Dermis lymphatic vessel endothelial cell (primary cell): ENCODE measurements at places on chromosomes 5 and 9. TPM values are rescaled to one million over a fixed set of nuclear protein-coding genes. Genes with fewer than 3 reads are reported as not detected.

The CYSRT1 gene
- 0.22 and 0.26 TPM in 2 replicates for total RNA-seq

The NPR3 gene
- 0.26 and 1.5 TPM in 2 replicates for total RNA-seq

The MRPL22 gene
- total RNA-seq = 21.2 and 23.1 TPM in 2 replicates

The GFI1B gene
- total RNA-seq = under 0.01 TPM in 1 of 2 replicates, not detected in the other

The NIM1K gene
- total RNA-seq = under 0.01 and 0.09 TPM in 2 replicates

The TLR4 gene
- total RNA-seq = 124 and 222 TPM in 2 replicates

The SV2C gene
- total RNA-seq = under 0.01 TPM in 2 replicates

The ZNF658 gene
- 5.0 and 6.2 TPM in 2 replicates for total RNA-seq

The PCDHA4 gene
- total RNA-seq = under 0.01 and 0.17 TPM in 2 replicates

The PNPLA7 gene
- total RNA-seq = 0.34 and 0.65 TPM in 2 replicates

The FRMD3 gene
- total RNA-seq = 3.3 and 3.7 TPM in 2 replicates

The HTR4 gene
- not detected in 2 replicates for total RNA-seq

The C5orf58 gene
- not detected in 2 replicates for total RNA-seq

The ANGPTL2 gene
- total RNA-seq = 7.8 and 21.5 TPM in 2 replicates

The FOXI1 gene
- total RNA-seq = not detected in 2 replicates

The ANXA2R gene
- total RNA-seq = 10.5 and 15.2 TPM in 2 replicates

The SEMA6A gene
- total RNA-seq = 31.0 and 46.4 TPM in 2 replicates

The CYLC2 gene
- total RNA-seq = not detected in 2 replicates

The SLC45A2 gene
- 0.11 TPM in 1 of 2 replicates, not detected in the other for total RNA-seq

The MOB3B gene
- 1.5 and 2.2 TPM in 2 replicates for total RNA-seq

The DMGDH gene
- 0.26 and 0.43 TPM in 2 replicates for total RNA-seq

The ECSCR gene
- total RNA-seq = 372 and 475 TPM in 2 replicates

The TMC1 gene
- 0.22 and 0.34 TPM in 2 replicates for total RNA-seq

The LCN1 gene
- not detected in 2 replicates for total RNA-seq

The ST8SIA4 gene
- total RNA-seq = 6.9 and 9.4 TPM in 2 replicates

The GRXCR2 gene
- total RNA-seq = not detected in 2 replicates
